ENCODE measurements at places on chromosomes 4 and X.

DNA sequence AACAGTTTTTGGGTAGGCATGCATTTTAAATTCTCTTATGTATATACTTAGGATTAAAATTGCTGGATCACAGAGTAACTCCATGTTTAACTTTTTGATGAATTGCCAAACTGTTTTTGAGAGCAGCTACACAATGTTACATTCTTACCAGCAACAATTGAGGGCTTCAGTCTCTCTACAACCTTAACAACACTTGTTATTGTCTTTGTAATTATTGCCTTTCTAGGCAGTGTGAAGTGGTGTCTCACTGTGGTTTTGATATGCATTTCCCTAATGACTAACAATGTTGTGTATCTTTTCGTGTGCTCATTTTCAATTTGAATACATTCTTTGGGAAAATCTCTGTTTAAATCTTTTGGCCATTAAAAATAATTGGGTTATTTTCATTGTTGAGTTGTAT, 17.3 kb upstream of the F11 start:
- no peak for DNase-seq

DNA sequence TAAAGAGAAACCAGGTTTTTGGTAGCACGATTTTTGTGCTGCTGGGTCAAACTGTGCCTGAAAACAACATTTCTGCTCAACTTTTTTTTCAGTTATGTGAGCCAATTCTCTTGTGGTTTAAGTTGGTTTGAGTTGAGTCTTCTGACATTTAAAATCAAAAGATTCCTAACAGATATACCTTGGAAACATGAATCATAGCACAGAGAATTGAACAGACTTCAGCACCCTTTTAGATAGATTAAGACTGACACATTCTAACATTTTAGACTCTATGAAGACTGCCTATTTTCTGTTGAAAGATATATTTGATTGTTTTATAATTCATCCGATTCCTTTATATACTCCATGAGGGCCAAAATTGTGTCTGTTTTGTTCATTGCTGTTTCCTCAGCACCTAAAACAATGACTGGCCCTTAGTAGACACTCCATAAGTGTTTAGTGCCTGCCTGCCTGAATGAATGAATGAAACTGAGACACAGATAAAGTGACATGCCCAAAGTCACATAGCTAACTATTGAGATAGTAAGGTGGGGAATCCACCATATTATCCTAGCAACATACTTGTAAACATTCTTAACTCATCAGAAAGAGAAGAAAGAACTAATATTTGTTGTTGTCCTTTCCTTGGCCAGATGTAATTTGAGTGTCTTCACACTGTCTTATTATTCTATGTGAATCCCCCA, 624.0 kb downstream of the MID1IP1 start:
- DNase-seq = no peak

DNA sequence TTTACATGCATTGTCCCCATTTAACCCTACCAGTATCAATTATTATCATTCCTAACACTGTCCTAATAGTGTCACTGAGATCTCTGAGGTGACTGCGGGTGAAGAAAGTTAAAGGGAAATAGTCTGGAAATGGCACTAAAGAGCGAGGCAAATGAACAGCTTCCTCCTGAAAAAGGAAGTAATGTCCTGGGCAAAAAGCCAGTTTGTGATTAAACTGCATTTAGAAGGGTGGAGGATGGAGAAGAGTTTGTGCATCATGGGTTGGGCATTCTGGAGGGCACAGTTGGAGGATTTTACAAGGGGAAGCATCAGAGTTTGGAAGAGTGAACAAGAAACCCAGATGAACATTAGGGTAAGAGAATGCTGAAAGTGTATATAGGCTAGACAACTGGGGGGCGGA, 60.5 kb upstream of the SLC25A4 start:
- DNase-seq = no peak

GRCh38 chr4:128458816-128459215, 171.2 kb upstream of the PGRMC2 start:
- no peak for DNase-seq

DNA sequence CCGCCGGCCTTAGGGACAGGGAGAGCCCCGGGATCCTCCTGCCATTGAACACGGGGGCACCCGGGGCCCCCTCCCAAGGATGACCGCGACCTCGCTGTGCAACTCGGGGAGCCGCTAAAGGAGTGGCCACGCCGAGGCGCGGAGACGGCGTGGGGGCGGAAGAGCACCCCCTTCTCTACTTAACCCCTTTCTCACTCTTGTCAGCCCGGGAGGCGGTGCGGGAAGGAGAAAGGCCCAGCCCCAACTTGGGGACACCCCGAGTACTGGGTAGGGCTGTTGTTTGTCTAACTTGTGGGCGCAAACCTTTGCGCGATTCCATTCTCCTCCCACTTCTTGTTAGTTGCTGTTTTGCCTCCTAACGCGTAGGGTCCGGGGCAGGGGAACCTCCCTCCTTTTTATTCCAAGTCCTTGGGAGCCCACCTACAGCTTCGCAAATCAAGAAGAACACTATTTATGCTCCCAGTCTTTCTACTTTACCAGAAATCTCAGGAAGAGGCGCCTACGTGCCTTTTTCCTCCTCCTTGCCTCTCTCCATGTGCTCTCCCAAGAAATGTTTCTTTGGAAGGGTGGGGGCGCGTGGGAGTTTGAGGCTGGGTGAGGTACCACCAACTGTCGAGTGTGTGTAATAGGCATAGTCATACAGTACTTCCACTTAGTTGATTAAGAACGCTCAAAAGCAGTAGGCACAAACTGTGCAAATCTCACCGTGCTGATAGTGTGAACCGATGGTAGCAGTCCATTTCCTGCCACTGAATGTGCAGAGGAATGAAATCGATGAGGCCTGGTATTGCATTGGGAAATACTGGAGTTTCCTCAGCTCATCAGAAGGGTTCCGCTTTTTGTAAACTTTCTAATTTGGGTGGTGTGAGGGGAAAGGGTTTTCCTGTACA, 813 bp downstream of the DIAPH2 start:
- no peak for DNase-seq

GRCh38 chr4:122876456-122876855, 45.9 kb downstream of the NUDT6 start:
- DNase-seq = no peak

DNA sequence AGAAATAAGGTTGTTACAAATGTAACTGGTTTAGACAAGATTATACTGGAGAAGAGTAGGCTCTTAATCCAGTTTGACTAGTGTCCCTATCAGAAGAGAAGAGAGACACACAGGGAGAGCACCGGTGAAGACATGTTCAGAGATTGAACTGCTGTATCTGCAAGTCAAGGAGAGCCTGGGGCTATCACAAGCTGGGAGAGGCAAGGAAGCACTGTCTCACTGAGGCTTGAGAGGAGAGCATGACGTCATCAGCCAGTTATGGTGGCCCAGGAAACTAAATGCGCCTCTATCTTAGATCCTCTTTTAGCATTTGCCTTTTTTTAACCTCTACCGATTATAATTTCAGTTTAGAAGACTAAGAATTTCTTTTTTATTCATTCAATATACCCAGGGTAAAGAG, 583.4 kb downstream of the TRAM1L1 start:
- DNase-seq = no peak

DNA sequence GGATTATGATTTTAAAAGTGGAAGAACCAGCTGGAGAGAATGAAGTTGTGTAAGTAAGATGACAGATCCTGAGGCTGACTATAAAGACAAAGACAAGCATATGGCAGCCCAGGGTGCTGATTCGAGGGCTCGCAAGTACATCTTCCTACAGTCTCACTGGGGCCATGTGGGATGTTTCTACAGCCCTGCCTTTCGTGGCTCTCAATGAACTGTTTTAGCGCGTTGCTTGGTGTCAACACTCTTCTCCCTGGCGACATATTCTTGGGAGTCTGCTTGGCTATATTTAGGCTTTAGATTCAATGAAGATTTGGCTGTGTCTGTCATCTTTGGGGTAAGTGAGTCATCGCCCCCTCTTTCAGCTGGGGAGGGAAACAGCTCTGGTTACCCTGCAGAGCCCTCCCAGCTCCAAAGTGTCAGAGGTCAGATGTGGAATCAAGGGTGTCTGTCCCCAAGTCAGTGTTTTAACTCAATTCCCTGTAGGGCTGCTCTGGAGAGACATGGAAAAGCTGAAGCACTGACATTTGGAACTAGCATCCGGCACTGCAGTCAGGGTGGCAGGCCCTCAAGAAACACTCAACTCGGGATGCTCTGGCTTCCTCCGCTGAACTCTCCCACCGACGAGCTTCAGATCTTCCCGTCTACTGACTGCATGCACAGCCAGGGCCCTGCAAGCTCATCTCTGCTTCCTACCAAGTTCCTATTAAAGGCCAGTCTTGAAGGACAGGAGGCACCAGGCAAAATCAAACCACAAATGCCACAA, 65.7 kb downstream of the GATB start:
- no peak for DNase-seq

DNA sequence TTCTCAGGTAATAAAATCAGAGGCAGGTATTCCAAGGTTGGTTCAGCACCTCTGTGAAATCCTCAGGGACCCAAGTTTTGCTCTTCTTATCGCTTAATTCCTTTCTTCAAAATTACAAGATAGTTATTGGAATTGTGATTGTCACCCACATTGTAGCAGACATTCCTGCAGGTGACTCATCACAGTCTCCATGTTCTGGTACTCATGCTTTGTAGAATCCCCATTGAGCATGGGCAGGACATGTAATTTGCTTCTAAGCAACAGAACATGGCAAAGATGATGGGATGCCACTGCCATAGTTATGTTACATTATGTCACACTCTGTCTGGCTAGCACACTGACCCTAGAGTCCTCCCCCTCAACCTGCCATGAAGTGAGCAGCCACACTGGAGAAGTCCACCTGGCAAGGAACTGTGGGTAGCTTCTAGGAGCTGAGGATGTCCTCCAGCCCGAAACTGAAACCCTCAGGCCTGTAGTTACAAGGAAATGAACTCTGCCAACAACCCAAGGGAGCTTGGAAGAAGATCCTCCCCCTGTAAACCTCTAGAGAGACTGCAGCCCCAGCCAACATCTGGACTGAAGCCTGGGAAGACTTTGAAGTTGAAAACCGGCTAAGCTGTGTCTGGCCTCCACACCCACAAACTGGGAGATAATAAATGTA, 58.3 kb upstream of the GUCY1A1 start:
- DNase-seq = no peak

DNA sequence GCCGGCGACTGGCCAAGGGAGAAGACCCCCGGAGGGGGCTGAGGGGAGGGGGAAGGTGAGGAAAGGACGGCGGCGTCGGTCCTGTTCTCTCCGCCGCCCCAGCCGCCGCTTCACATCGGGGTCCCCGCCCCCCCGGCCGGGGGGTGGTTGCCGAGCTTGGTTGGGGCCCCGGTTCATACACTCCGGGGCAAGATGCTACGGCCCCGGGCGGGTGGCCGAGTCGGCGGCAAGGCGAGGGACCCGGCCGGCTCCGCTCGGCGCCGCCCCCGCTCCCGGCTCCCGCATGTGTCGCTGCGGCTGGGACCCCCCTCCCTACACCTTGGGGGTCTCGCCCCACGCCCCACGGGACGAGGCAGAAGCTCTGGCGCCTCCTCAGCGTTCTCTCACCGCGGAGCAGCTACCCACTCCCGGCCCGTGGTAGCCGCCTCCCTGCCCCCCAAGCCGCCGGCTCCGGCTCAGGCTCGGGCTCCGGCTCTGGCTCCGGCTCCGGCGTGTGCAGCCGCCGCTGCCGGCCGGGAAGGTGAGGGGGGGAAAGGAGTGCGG, 461 bp downstream of the FBXW7 start:
- no peak for DNase-seq

- DNase-seq = no peak
Observed at GRCh38 chr4:20264688-20265087, 13.0 kb downstream of the SLIT2 start.

DNA sequence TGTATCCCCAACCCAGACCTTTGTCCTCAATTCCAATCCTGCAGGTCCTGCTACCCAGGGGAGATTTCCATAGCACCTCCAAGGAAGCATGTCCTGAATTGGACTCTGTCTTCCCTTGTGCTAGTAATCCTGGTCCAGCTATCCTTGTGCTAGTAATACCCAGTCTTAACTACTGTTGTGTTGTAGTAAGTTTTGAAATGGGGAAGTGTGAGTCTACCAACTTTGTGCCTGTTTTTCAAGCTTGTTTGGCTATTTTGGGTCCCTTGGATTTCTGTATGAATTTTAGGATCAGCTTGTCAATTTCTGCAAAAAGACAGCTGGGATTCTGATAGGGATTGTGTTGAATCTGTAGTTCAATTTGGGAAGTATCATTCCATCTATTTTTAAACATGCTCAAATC, 51.4 kb downstream of the CD99L2 start:
- no peak for DNase-seq

DNA sequence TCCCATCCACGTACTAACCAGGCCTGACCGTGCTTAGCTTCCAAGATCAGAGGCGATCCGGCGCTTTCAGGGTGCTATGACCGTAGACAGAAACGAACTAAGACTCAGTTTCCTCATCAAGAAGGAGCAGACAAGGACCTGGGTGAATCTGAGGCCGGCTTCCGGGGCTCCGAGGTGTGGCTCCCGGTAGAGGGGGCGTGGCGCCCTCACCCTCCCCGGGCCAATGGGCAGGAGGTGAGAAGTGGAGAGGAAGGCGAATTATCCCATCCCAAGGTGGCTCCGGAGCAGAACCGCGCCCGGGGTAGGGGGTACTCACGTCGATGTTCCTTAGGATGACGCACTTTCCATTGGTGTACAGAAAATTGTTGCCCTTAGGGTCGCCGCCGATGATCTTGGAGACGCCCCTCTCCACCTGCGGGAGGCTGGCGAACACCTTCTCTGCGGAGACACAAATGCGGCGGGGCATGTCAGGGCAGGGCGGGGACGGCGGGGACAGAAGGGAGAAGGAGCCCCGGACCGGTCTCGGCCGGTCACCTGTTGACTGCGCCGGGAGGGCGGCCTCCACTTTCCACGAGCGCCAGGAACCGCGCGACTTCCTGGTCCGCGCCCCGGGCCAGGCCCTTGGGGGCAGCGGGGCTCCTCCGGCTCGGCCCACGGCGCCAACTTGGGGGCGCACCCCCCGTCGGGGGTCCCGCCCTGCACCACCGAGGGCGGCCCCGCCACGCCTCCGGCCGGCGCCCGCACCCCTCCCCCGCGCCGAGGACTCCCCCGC, 616 bp downstream of the WDR1 start:
- DNase-seq = no peak

DNA sequence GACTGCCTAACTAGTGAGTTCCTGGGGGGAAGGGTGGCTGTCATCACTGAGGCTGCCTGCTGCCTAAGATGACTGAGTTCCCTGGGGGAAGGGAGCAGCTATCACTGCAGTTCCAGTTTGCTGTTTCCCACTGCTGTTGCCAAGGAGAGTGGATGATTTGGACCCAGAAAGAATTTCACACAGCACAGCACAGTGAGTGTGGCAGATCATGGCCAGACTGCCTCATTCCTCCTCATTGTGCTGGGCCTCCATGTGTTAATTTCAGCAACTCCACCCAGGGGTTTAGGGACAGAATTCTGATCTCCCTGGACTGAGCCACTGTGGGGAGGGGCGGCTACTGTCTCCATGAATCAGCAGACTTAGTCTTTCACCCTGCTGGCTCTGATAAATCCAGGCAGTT, 125.0 kb downstream of the TEX13C start:
- DNase-seq = no peak

GRCh38 chrX:72123471-72124185, 8.1 kb downstream of the RTL5 start:
- DNase-seq = no peak

GRCh38 chr4:150119492-150119891, 41.2 kb downstream of the DCLK2 start:
- DNase-seq = no peak

- no peak for DNase-seq
Observed at GRCh38 chrX:28649541-28649940, 62.3 kb downstream of the IL1RAPL1 start.
